ENCODE measurements at places on chromosomes 2 and 18. TPM values are rescaled to one million over a fixed set of nuclear protein-coding genes. Genes with fewer than 3 reads are reported as not detected.

DNA sequence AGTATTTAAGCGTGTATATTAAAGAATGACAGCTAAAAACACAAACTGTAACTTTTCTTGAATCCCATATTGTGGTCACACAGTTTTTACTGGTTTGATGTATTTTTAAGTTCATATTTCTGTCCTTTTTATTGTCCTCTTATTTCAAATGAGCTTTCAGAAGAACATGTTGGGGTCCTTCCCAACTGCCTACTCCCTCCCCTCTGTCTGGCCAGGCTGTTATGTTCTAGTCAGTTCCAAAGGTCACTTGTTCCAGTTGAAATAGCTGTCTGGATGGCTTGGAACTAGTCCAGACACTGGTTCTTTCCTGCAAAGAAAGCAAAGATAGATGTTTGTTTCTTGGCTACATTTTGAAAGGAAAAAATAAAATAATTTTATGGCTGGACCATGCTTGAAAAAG is 306.9 kb downstream of the GULP1 start:
- no peak for DNase-seq

- no peak for DNase-seq
Observed at GRCh38 chr2:224395620-224396390, 6.1 kb downstream of the FAM124B start.

GRCh38 chr18:50847192-50847591 is 27.4 kb upstream of the MRO start:
- DNase-seq = no peak

DNA sequence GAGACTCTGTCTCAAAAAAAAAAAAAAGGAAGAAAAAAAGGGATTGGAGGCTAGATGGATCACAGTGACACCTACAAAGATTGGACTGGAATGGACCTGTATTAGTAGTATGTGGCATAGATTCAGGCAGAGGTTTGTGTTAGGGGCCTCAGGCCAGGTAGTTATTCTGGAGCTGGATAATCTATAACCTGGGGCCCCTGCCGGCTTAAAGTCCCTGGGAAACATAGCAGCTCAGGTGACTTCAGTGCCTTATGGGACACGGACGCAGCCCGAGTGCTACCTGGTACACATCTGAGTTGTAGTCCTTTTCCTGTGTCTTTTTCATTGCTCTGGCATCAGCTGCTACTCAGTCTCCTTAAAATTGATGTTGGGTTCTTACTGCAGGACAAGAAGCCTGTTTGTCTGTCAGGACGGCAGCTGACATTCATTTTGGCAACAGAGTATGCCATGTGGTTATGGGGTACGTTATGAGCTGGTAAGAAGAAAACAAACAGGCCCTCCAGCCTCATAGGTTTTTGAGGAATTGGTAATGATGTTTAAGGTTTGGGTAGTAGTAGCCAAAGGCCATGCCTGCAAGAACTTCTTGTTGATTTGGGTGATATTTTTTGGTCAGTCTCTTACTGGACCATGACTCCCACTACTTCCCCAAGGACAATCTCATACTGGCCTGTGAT is 27.8 kb downstream of the AGFG1 start:
- DNase-seq = no peak

DNA sequence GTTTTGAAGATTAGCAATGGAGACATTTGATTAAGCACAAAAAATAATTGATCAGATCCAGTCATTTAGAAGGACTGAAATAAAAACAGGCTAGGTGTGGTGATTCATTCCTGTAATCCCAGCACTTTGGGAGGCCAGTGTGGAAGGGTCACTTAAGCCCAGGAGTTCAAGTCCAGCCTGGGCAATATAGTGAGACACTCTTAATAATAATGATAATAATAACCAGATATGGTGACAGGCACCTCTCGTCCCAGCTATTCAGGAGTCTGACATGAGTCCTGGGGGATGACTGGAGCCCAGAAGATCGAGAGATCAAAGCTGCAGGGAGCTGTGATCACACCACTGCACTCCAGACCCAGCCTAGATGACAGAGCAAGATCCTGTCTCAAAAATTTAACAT is 3.5 kb upstream of the FN1 start:
- DNase-seq = no peak

GRCh38 chr2:227939271-227940027 is 68.0 kb downstream of the DAW1 start:
- peak; percentile 50 for DNase-seq

DNA sequence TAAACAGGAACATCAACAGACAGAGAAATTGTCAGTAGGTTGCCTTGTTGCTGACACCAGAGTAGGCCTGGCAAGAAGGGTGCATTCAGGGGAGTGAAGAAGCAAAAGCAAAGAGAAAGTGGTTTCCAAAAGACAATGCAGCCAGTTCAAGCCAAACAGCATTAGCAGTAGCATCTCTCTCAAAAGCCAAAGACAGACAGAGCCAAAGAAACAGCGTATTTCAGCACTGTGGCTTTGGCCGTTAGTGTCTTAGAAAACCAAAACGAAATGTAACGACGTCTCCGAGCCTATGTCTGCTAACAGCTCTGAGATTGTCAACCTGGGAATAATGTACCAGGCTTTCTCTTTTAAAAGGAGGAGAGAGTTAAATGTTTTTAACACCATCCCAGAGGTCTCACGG is 178.6 kb downstream of the NRP2 start:
- DNase-seq = no peak

DNA sequence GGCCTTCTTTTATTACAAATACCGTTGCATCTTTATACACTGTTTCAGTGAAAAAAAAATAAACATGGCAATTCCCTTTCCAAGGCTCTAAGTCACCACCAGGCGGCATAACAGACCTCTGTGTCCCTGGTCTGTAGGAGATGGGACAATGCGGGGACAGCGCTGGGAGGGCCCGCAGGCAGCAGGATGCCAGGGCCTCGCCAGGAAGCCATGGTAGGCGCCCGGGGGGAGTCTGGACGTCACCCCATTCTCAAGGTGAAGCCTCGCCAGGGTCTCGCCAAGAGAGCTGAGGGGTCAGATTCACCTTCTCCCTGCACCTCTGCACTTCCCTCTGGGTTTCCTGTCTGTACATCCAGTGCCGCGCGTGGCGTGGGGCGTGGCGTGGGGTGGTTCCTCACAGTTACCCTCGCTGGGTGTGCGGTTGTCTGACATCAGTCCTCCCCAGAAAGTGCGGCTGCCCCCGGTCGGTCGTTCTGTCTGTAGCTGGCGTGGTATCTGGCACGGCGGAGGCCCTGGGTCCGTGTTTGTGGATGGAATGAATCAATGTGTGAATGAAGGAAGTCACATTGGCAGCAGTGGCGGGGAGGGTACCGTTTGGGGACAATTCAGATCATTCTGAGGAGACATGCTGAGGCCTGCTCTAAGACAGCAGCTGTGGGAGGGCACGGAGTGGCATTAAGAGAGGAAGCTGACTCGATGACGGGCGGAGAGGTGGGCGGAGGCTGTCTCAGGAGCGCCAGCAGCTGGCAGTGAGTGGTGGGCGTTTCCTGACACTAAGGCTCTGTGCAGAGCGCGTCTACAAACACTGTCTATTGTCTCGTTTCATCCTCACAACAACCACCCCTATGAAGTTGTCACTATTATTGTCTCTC is 46.0 kb downstream of the LRRFIP1 start:
- peak; percentile 80 for DNase-seq

- no peak for DNase-seq
Observed at GRCh38 chr2:173854840-173855239, 110.3 kb downstream of the SP3 start.

GRCh38 chr2:196566961-196567666 is 72.4 kb upstream of the CCDC150 start:
- DNase-seq = no peak

DNA sequence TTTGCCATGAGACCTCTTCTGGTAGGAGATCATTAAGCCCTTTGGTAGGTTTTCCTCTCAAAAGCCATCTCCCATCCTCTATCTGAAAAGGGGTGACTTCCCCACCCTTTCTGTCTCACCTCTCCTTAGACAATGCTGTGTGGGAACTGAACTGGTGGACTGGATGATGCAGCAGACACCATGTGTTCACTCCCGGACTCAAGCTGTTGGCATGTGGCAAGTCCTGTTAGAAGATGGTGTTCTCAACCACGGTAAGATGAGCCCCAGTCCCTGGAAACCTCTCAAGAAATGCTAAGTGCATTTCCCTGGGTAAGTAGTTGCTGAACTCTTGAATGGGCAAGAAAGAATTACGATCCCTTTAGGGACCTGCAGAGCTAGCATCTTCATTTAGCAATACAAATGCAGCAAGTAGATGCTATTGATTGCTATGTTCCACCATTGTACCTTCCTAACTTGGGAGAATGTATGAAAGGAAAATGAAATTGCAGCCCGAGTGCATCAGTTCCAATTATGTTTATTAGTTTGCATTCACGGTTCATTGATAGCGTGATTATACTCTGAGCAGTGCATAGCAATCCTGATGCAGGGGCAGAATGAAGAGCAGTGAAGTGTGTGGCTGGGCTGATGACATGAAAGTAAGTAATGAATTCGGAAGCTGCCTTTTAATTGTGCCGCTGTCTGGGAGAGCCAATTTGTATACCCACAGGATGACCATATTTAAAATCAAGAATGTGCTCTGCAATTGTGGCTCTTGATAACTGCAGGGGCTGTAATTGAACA is 110.0 kb upstream of the MAP3K20 start:
- DNase-seq = no peak

- no peak for DNase-seq
Observed at GRCh38 chr2:219076253-219076652, 15.5 kb upstream of the IHH start.

DNA sequence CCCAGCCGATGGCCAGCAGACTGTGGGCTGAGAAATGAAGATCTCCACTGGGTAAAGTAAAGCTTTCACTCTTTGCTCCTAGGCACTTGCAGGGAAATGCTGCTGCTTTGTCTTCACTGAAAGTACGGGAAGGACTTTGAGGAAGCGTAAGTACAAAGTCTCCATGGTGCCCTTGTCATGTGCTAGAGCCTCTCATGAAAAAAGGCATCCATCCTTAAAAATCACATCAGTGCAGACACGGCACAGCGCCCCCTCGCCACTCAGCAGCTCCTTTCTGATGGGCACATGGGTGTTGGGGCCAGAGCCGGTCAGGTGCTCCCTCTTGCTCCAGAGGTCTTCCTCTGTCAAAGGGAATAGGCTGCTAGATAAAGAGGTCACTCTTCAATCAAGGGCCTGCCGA is 109.0 kb upstream of the STPG4 start:
- peak; percentile 59 for DNase-seq

- DNase-seq = no peak
Observed at GRCh38 chr2:235555371-235555770, 61.5 kb downstream of the AGAP1 start.

GRCh38 chr2:124973396-124973795 is 948.3 kb downstream of the CNTNAP5 start:
- DNase-seq = no peak

GRCh38 chr2:240429872-240430491 is 5.5 kb upstream of the GPC1 start:
- no peak for DNase-seq

DNA sequence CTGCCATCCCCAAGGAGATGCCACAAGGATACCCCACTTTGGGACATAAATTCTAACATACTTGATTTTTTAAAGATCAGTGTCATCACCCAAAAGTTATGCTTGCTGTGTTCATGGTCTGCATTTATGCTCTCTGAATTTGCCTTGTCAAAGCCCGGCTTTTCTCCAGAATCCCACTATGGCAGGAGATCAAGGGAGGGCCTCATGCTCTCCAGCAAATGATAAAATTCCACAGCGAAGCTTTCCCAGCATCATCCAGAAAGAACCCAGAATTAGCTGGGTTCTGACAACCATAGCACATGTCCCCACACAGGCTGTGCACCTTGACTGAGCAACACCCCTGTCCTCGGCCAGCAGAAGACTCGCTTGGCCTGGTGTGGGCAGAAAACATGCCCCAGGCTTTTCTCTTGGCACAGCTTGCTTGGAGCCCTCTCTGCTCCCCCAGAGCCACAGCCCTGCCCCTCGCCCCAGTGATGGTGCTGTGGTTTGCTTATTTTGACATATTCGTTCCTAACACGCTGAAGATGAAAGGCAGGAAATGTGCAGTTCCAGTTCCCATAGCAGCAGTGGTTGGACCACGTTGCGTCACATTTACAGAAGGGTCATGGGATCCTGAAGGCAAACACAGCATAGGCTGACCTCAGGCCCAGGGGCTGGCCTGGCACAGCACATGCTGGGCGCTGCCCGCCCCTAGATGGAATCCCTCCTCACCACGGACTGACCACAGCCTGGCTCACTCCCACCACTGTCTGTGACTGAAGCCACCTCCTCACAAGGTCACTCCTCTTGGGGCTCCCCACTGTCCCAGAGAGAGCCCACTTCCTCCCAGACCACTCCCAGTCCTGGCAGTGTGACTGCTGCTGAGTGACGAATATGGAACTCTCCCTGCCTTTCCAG is 14.1 kb upstream of the CHRNA1 start:
- no peak for DNase-seq

- no peak for DNase-seq
Observed at GRCh38 chr2:44912660-44913059, 28.8 kb upstream of the SIX3 start.

- DNase-seq = no peak
Observed at GRCh38 chr2:237406371-237406895, 7.5 kb downstream of the COL6A3 start.

DNA sequence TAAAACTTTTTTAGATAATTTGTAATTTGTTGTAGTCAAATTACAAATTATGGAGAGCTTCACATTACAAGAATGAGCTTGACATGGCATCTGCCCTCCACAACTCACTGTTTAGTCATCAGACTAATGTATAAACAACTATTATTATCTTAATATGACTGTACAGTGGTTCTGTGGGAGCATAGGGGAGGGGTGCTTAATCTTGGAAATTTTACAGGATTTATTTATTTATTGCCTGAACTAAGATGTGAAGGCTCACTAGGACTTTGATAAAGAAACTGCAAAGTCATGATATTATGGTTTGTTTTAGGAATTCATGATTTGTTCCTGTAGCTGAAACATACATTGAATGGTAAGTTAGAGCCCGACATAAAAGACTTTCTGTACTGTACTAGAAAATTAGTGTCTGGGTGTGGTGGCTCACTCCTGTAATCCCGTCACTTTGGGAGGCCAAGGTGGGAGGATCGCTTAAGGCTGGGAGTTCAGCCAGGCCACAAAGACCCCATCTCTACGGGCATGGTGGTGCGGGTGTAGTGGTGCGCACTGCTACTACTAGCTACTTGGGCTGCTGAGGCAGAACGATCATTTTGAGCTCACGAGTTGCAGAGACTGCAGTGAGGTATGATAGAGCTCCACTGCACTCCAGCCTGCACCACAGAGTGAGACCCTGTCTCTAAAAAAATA is 2.1 kb downstream of the MARCHF7 start:
- no peak for DNase-seq

Gene PSMD14
- 47.1 TPM for total RNA-seq

Gene SERPINB13
- not detected for total RNA-seq

Gene WDR12
- 49.3 TPM for total RNA-seq

Gene RTKN
- total RNA-seq = 85.8 TPM

Gene FSHR
- 1.1 TPM for total RNA-seq

Gene SLC5A7
- total RNA-seq = not detected

Gene TCF4
- total RNA-seq = 256 TPM

Gene TTLL4
- total RNA-seq = 46.5 TPM
